ENCODE measurements at places on chromosomes 4 and X. TPM values are rescaled to one million over a fixed set of nuclear protein-coding genes. Genes with fewer than 3 reads are reported as not detected.

Gene RBMX
- 239 TPM for total RNA-seq

DNA sequence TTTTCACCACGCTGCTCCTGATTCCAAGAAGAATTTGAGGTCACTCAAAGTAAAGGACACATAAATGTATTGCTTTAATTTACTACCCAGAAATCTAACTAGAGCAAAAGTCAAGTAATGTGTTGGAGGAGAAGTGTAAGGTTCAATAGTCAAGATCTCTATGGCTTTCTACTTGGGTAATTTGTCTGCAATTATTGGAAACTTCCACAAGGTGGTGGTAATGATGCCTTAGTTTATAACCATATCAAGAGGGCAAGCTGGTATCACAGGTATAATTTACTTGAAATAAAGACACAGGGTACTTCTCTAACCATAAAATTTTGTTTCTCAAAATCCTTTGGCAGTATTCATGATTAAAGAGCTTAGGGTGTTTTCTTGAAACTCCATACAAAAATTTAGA is 10.2 kb upstream of the GRIA3 start:
- no peak overlapping the region for H3K4me3 ChIP-seq
- H3K4me1 ChIP-seq = no peaks in the 10 kb centered on the region
- no peak overlapping the region for H3K27ac ChIP-seq
- H3K36me3 ChIP-seq = no peaks in the 10 kb centered on the region

Gene ANKRD50
- 0.17 TPM for total RNA-seq

Gene ITM2A
- 200 TPM for total RNA-seq

Gene GRPEL1
- total RNA-seq = 45.8 TPM

DNA sequence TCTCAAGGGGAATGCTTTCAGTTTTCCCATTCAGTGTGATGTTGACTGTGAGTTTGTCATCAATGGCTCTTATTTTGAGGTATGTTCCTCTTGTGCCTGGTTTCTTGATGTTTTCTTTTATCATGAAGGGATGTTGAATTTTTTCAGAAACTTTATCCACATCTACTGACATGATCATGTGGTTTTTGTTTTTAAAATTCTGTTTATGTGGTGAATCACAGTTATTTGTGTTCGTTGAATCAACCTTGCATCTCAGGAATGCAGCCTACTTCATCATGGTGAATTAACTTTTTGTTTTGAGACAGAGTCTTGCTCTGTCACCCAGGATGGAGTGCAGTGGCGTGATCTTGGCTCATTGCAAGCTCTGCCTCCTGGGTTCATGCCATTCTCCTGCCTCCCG is 263.1 kb upstream of the KLF3 start:
- no peaks in the 10 kb centered on the region for H3K27me3 ChIP-seq
- peaks cover 2% of the 10 kb centered on the region for H3K4me1 ChIP-seq
- H3K36me3 ChIP-seq = no peaks in the 10 kb centered on the region

DNA sequence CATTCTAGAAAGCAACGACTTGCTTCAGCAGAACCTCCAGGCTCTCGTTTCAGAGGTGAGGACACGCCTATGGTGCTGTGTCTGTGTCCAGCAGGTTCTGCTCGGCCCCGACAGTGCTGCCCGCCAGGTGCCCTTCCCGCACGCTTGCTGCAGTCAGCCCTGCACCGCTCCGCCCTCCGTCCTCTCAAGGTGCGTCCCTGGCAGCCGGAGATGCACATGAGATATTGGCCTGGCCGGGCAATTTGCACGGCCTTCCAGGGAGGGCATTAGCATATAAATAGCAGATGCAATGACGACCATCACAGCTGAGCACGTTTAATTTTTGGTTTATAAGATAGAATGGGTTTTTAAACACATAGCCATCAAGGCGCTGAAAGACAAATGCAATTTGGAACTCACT is 14.4 kb downstream of the UVSSA start:
- DNase-seq = no peak
- H3K4me1 ChIP-seq = no peaks in the 10 kb centered on the region
- H3K36me3 ChIP-seq = no peaks in the 10 kb centered on the region
- no peaks in the 10 kb centered on the region for H3K27me3 ChIP-seq
- no peak overlapping the region for H3K27ac ChIP-seq
- no peak overlapping the region for H3K4me3 ChIP-seq

GRCh38 chrX:12301288-12301687 is 163.0 kb downstream of the FRMPD4 start:
- no peak for DNase-seq
- no peaks in the 10 kb centered on the region for H3K36me3 ChIP-seq
- H3K27ac ChIP-seq = no peak overlapping the region
- H3K4me1 ChIP-seq = peaks cover 2% of the 10 kb centered on the region
- H3K27me3 ChIP-seq = no peaks in the 10 kb centered on the region
- no peak overlapping the region for H3K4me3 ChIP-seq

Gene C1GALT1C1
- 5.4 TPM for total RNA-seq

- H3K27ac ChIP-seq = no peak overlapping the region
- no peaks in the 10 kb centered on the region for H3K4me1 ChIP-seq
- no peaks in the 10 kb centered on the region for H3K36me3 ChIP-seq
Measured at GRCh38 chr4:177789610-177790009, 347.4 kb upstream of the AGA start.

Gene XK
- 0.32 TPM for total RNA-seq

GRCh38 chr4:161442921-161443320 is 720.9 kb downstream of the FSTL5 start:
- no peaks in the 10 kb centered on the region for H3K4me1 ChIP-seq
- no peak overlapping the region for H3K27ac ChIP-seq
- no peak for DNase-seq
- no peaks in the 10 kb centered on the region for H3K36me3 ChIP-seq
- H3K27me3 ChIP-seq = no peaks in the 10 kb centered on the region
- no peak overlapping the region for H3K4me3 ChIP-seq

DNA sequence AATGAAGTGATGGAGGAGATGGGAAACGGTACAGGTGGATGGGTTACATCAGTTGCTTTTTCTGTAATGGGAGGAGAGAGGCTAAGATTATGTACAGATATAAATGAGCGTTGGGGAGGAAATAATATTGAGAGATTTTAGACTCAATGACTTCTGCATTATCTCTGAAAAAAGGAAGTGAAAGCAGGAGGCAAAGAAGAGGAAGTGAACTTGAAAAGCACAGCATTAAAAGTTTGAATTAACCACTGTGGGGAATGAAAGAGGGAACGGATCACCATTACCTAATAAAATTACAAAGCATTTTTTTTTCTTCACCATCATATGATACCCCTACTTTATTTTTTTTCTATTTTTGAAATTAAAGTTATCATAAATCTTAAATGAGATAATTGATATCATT is 1025.5 kb downstream of the RPA4 start:
- no peak overlapping the region for H3K4me3 ChIP-seq
- H3K36me3 ChIP-seq = no peaks in the 10 kb centered on the region
- no peaks in the 10 kb centered on the region for H3K4me1 ChIP-seq
- H3K27me3 ChIP-seq = no peaks in the 10 kb centered on the region
- no peak overlapping the region for H3K27ac ChIP-seq
- no peak for DNase-seq

DNA sequence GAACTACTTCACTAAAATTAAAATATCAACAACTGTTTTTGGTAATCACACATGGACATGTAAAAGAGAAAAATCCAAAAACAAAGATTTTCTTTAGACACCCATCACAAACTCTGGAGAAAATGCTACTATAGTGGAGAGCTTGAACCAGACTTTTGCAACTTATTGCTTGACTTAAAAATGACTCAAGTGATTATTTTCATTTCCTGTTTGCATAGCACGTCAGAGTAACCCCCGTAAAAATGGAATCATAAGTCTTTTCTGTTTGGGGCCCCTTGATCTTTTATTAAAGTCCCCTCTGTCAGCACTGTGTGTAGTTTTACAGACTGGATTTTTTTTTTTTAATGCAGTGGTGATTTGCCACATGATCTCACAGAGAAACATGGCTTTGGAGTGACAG is 79.5 kb downstream of the PRKG2 start:
- H3K27ac ChIP-seq = no peak overlapping the region
- no peak overlapping the region for H3K4me3 ChIP-seq
- DNase-seq = no peak
- H3K27me3 ChIP-seq = no peaks in the 10 kb centered on the region
- no peaks in the 10 kb centered on the region for H3K4me1 ChIP-seq

GRCh38 chrX:155434906-155435743 is 23.3 kb downstream of the F8A3 start:
- H3K36me3 ChIP-seq = no peaks in the 10 kb centered on the region
- H3K27me3 ChIP-seq = no peaks in the 10 kb centered on the region
- H3K4me3 ChIP-seq = no peak overlapping the region
- DNase-seq = no peak
- H3K4me1 ChIP-seq = no peaks in the 10 kb centered on the region

Measured in T-helper 17 cell (primary cell).